ENCODE measurements at places on chromosomes 4 and X. TPM values are rescaled to one million over a fixed set of nuclear protein-coding genes. Genes with fewer than 3 reads are reported as not detected.

Gene TSPAN6
- total RNA-seq = 52.0 TPM

Gene FAT1
- total RNA-seq = 67.0 TPM

Gene MEPE
- total RNA-seq = 0.07 TPM

Gene MBTPS2
- 15.5 TPM for total RNA-seq

Gene IBSP
- not detected for total RNA-seq

Gene CXorf58
- total RNA-seq = not detected

Gene NAA11
- 0.17 TPM for total RNA-seq

Gene GYPE
- total RNA-seq = not detected

Gene ATP2B3
- total RNA-seq = not detected

Gene MAGED4B
- total RNA-seq = 51.7 TPM

Gene LGI2
- not detected for total RNA-seq
